ENCODE measurements at places on chromosomes 16 and 17.

- DNase-seq, result no peak
These were observed 1108.0 kb downstream of the CDH11 start for GRCh38 chr16:64013856-64014255.

DNA sequence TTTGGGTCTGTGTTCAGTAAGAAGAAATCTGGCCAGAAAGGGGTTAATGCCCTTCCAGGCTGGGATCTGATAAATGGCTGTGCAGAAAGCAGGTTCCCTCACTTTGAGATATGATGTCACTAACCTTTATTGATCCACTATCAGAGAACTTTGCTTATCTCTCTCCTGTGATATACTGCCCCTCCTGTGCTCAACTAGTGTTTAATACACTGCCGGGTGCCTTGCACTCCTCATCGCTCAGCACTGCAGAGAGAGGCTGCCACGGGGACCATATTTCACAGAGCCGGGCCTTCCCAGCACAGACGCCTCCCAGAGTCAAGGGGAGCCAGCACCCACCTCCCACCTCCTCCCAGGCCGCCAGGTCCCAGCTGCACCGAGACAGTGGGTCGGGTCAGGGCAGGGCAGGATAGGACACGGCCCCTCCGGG, 20.2 kb downstream of the ZFHX3 start:
- DNase-seq, result no peak

DNA sequence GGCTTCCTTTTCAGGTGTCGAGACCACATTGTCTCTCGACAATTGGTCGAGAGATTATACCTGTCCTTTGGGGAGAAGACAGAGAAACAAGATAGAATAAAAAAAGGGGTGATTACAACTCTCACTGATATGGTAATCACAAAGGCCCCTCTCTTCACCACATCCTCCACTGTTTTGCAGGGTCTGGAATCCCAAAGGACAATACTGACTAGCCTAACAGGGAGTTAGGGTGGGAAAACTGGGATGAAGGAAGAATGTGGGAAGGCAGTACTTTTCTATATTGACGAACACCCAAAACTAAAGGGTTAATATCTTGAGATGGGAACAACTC, 6.1 kb downstream of the ABCA5 start:
- no peak for DNase-seq

DNA sequence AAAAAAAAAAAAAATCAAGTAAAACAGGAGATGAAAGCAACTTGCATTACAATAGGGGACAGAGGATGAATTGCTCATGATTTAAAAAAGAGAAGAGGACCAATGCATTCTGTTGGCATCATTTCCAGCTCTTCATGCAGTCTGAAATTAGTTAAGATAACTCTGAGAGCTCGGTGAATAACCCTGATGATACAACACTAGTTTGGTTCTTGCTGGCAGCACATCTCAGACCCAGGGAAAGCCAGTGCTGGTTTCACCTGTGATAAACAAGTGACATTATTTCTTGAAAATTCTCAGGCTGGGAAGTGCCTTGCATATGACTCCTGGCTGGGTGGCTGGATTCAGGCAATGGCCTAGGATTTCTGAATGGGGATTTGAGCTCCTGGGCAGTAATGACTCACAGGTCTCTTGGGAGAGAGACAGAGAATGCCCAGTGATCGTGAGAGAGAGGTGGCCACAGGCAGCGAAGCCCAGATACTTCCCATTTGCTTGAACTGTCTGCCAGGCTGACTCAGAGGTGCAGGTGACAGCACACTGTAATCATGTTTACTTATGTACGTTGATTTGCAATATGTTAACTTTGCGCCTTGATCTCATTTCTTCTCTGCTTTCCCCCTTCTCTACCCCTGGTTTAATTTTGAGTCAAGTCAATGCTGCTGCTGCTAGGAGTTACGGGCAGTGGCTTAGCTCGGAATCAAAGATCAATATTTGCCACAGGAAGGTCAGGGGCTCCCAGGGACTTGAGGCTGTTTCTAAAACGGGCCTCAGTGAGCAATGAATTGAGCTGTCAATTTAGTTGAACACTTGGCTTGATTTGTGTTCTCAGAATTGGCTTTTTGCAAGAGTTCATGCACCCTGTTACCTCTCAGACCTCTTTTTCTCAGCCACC, 27.1 kb downstream of the ARSG start:
- DNase-seq, result peak; percentile 54

- DNase-seq, result no peak
These were observed 111.7 kb downstream of the ABCA8 start for GRCh38 chr17:68843522-68843921.

- no peak for DNase-seq
These were observed 136.2 kb upstream of the RCVRN start for GRCh38 chr17:10041287-10041612.

GRCh38 chr16:65116216-65116615, 5.6 kb downstream of the CDH11 start:
- no peak for DNase-seq

GRCh38 chr17:49180303-49180702, 30.1 kb downstream of the GNGT2 start:
- DNase-seq, result peak; percentile 76

GRCh38 chr16:1712791-1713261, 6.8 kb downstream of the MAPK8IP3 start:
- no peak for DNase-seq

- DNase-seq, result peak; percentile 31
These were observed 18.7 kb upstream of the RFFL start for GRCh38 chr17:35082073-35082657.

- DNase-seq, result no peak
These were observed 115.6 kb downstream of the MAP2K4 start for GRCh38 chr17:12136243-12136642.

All from Calu3 (cell line).